Omental fat pad (tissue), 4 donors: ENCODE measurements at places on chromosomes 12 and 14.

DNA sequence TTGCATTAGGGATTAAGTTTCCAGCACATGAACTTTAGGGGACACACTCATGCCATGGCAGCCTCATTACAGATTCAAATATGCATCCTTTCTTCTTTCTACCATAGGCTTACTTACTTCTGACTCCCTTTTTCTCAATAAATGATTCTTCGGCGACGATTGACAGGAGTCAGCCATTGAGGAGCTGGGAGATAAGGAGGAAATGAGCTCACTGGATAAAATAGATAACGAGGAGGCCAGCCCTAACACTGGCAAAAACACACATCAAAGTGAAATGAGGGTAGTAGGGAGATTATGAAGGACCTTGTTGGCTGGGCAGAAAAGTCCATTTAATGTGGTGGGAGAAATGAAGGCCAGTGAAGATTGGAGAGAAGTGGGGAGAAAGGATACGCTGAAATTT, 172.2 kb downstream of the SLC41A2 start:
- no peak for DNase-seq

- no peak for DNase-seq
Observed at GRCh38 chr12:98126637-98127335, 388.6 kb upstream of the TMPO start.

- no peak for DNase-seq
Observed at GRCh38 chr14:81260732-81261131, 40.0 kb upstream of the GTF2A1 start.

DNA sequence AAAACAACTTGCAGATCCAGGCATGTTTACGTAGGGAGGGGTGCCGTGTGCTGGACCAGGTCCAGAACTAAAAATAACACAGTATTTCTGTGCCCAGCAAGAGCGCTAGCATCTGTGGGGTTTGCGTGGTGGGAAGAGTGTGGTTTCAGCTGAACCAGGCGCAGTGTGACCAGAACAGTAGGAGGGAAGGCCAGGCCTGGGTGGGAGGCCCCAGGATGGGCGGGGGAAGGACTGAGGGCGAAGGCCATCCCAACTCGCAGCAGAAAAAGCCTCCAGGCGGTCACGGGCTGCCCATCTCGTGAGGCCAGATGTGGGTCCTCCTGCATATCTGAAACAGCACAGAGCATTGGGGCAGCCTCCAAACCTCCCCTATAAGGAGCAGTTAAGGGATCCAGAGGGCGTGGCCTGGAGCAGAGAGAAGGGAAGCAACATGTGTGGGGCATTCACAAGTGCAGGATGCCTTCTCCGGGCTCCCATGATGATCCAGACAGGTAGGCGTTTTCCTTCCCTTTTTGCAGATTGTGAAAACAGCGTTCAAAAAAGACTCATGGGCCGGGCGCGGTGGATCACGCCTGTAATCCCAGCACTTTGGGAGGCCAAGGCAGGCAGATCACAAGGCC, 17.8 kb upstream of the CD9 start:
- no peak for DNase-seq

- DNase-seq: no peak
Observed at GRCh38 chr14:57182760-57183503, 85.8 kb downstream of the EXOC5 start.
